ENCODE measurements at places on chromosomes 5 and 9. TPM values are rescaled to one million over a fixed set of nuclear protein-coding genes. Genes with fewer than 3 reads are reported as not detected.

SPATA9 gene
- 0.39 TPM for total RNA-seq

BAAT gene
- total RNA-seq = not detected

ANXA2R gene
- total RNA-seq = 8.1 TPM

TMEM8B gene
- 0.27 TPM for total RNA-seq

SH3TC2 gene
- total RNA-seq = 4.6 TPM

LCN12 gene
- total RNA-seq = not detected

CCNJL gene
- 4.9 TPM for total RNA-seq

CERT1 gene
- total RNA-seq = 11.0 TPM

SLC4A9 gene
- not detected for total RNA-seq

CTSL gene
- 242 TPM for total RNA-seq

PLAC8L1 gene
- not detected for total RNA-seq

RANBP6 gene
- 27.1 TPM for total RNA-seq

PRRX2 gene
- 0.20 TPM for total RNA-seq

TEX48 gene
- total RNA-seq = not detected

SLC22A4 gene
- 12.0 TPM for total RNA-seq

GFI1B gene
- total RNA-seq = not detected
